Activated T-cell treated with anti-CD3 and anti-CD28 coated beads for 24 hours (primary cell): ENCODE measurements at places on chromosomes 13 and 19.
A peak's percentile ranks its signal among the peaks of the same experiment; 100 is the strongest.

- peak; percentile 77 for DNase-seq
Measured at GRCh38 chr19:44164673-44165512, at the start of gene ZNF226. TSS of gene ZNF226 (plus strand) at chr19:44165100. CDS start at chr19:44170081, 4,981 bp downstream.

GRCh38 chr13:20197361-20197834, 4.7 kb upstream of the GJB2 start:
- DNase-seq: no peak

GRCh38 chr19:22422211-22422610, at the start of gene ZNF98:
TSS of gene ZNF98 (minus strand) at chr19:22422346. CDS start at chr19:22422224, 122 bp downstream.
- DNase-seq: no peak

DNA sequence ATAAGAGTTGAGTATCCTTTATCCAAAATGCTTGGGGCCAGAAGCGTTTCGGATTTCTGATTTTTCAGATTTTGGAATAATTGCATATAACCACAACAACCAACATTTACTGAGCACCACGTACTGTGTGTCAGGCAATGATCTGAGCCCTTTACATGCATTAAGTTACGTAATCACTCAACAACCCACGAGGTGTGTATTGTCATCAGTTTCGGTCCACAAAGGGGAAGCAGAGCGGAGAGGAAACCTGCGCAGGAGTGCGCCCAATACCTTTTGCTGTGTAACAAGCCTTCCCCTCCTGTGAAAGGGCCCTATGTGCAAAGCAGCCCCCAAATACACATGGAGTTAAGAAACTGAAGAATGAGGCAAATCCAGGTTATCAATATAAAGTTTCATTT, 20.7 kb upstream of the NLRP12 start:
- no peak for DNase-seq

DNA sequence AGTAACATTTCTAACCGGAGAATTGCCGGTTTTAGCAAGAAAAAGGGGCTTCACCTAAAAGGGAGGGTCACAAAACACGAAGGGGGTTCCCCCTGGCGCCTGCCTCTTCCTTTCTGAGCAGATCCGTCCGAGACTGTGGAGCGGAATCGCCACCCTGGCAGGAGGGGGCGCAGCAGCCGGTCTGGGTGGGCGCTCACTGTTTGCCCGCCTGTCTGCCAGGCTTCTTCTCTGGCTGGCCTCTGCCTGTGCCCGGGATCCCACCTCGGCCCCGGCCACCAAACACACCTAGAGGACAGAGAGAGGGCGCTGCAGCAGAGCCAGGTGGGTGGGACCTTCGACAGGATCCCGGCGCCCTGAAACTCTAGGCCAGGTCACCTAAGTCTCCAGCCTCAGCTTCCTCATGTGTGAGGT, 15.6 kb downstream of the LSM4 start:
- DNase-seq: no peak

- DNase-seq: no peak
Measured at GRCh38 chr13:31048521-31048920, 113.2 kb downstream of the HSPH1 start.
